T-helper 9 cell (primary cell): ENCODE measurements at places on chromosomes 12 and 14.

DNA sequence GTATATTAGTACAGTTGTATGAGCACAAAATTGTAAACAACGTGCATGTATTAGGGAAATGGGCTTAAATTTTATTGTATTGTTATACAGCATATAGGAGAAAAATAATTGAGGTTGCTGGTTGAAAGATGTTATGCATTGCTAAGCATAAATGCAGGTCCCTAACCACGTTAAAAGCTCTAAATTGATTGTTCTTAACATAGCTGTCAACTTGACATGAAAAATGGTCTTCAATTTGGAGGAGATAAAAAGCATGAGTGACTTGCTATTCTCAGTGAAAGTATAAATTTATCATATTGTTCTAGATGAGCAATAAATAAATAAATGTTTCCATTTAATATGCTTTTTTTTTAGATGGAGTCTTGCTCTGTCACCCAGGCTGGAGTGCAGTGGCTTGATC lies 506.6 kb upstream of the ATXN7L3B start:
- no peak for DNase-seq

- no peak for DNase-seq
These were observed 13.4 kb upstream of the KRAS start for GRCh38 chr12:25264114-25264513.

DNA sequence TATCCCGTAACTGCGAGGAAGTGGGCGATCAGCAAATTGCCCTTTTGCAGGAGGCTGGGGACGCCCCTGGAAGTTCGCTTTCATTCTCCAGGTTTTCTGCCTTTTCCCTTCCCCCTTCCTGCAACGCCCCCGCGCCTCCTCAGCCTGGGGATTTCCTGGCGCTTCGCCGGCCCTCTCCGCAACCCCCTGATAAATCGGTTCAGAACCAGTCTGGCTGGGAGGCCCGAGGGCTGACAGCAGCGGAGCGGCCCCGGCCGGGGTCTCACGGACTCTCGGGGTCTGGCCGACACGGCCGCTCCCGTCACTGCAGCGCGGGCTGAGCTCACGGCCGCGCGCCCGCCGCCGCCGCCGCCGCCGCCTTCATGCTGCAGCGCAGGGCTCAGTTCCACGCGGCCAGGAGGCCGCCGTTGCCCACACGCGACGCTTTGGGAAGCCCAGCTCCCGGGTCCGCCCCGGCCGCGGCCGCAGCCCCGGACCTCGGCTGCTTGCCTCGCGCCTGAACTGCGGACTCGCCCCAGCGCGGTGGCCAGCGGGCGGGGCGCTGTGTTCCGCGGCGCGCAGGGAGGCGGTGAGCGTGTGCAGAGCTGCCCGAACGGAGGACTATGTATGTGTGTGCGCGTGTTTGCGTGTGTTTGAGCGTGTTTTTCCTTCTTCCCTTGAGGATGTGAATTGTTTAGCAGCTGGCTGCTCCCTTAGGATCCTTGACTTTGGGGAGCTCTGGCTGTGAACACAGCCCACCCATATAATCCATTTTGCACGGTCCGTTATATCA lies at the start of gene LRFN5:
Gene LRFN5 (plus strand): TSS at position 345 of the 772 bp plus-strand sequence.
- no peak for DNase-seq

DNA sequence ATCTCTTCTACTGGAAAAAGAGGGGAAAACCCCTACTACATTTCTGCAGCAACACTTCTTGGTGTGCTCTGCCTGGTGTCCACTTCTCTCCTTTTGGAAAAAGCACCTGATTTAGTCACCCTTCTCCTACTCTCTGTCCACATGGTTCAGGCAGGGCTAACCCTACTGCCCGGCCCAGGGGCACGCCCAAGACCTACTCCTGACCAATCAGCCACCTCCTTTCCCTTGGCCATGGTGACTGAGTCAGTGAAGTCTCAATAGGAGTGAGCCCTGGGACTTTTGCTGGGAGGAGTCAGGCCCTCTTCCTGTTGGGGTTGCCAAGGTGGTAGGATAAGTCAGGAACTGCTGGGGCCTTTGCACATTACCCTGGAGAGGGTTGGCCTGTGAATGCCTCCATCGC lies 52.5 kb upstream of the MYL2 start:
- no peak for DNase-seq
